ENCODE measurements at places on chromosomes 3 and 15.
A peak's percentile ranks its signal among the peaks of the same experiment; 100 is the strongest.

DNA sequence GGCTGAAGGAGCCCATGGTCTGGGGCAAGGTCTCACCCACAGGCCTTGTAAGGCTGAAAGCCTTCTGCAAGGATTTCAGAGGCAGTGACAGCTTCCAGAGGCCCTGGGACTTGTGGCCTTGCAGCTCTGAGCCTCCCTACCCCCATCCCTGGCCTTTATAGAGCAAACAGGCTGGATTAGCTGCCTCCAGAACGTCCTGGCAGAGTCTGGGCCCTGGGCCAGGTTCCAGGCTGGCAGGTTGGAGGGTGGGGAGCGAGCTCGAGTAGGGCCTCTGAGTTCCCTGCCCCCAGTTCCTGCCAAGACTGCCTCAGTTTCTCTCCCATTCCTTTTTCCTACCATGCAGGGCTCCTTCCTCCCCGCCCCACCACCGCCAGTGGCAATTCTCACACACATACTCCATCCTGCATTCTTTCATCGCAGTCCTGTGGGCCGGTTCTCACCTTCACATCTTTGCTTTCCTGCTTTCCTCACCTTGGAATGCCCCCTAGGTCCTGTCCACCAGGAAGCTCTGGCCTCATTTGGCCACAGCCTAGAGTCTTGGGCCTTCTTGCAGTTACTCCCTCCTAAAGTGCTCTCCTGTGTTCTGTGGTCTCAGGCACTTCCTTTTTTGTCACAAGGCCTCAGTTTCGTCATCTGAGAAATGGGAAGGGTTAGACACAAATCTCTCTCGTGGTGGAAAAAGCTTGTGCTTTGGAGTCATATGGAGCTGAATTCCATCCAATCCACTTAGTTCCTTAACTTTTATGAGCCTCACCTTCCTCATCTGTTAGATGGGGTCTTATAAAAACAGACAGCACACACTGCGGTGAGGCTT lies 2.7 kb downstream of the LMAN1L start:
- DNase-seq, result no peak

DNA sequence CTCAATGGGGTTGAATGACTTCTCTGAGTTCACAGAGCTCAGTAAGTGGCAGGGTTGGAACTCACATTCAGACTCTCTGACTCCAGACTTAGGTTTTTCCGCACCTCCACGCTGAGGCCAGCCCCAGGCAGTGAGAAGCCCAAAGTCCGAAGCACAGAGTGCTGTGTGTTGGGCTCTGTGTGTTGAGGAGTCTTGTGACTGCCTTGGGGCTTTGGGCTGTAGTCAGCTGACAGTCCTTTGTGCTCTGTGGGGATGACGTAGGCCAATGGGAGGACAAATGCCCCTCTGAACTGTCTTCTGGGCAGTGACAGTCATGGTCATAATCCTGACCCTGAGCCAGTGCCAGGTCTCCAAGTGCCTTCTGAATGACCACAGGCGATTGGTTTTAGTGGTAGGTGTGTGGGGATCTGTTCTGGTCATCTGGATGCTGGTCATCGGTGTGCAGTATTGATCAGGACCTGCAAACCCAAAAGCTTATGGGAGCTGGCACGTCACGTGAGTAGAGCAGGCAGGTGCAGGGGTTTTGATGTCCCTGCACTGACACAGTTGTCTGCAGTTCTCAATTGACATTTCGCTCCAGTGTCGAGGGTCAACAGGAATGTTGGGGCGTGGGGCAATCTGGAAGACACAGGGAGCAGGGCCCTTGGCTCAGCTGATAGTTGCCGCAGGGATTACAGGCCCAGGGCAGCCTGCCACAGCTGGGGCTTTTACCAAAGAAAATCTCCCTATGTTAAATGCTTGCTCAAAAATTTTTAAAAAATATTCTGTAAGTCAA lies 45.3 kb downstream of the CAPN3 start:
- peak; percentile 73 for DNase-seq

DNA sequence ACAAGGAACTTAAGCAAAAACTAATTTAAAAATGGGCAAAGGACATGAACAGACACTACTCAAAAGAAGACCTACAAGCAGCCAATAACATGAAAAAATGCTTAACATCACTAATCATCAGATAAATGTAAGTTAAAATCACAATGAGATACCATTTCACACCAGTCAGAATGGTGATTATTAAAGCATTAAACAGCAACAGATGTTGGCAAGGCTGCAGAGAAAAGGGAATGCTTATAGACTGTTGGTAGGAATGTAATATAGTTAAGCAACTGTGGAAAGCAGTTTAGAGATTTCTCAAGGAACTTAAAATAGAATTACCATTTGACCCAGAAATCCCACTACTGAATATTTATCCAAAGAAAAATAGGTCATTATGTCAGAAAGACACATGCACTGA lies 482.2 kb downstream of the SQOR start:
- DNase-seq, result no peak

GRCh38 chr15:35750051-35750450 lies 204.1 kb upstream of the DPH6 start:
- no peak for DNase-seq

DNA sequence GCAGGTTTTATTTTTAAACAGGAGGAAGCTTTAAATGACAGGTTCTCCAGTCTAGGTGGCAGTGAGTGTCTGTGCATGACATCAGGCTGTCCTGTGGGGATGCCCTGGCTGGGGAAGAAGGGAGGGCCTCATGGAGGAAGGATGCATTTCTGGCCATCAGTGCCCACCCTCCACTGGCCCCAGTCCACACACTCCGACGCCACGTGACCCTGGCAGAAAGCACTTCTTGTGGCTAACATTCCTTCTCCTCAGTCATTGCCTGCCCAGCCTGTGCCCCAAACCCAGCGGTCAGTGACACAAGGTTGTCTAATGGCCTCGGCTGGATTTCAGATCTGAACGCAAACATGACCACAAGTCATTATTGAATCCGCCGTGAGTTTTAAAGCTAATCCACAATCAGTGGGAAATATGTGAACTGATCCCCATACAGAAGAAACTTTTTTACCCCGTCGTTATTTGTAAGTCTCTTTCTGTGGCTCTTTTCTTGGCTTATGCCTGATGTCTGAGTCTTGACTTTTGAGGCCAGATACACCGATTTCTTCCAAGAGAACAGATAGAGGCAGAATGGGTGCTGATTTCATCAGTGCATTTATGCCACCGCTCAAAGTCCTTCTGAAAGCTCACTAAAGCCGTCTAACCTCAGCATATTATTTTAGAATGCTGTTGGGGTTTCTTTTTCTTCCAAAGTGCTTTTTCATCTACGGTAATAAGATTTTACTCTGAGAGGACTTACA lies 17.3 kb upstream of the LRRK1 start:
- DNase-seq, result peak; percentile 78

DNA sequence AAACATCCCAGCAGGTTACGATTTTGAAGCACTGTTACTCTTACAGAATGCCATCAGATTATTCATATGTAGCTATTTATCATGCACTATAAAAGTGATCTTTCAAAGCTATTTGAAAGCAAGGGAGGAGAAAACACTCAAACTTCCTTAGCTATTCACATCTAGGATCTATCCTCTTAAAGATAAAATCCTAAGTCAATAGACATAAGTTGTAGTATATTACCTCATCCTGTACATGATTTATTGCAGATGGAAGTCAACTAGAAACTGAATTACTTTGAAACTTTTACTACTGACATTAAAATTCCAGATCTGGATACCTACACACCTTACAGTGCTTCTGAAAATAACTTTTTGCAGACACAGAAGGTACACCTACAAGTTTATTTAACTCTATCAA lies 197.2 kb downstream of the MEIS2 start:
- DNase-seq, result no peak

DNA sequence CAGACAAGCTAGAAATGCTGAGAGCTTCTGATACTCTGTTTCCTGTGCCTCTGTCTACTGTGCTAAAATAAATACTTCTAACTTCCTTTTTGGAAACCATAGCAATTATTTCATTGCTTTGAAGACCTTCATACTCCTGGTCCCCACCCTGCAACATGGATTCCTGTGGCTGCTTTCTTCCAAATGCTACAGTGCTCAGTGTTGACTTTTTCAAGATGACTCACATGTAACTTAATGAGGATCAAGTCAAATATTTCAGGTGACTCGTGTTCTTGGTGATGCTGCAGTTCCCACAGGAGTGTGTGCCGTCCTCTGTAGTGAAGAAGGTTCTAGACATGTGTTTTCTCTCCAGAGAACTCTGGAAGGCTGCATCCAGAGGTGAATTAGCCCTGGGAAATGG lies 288.6 kb downstream of the CLSTN2 start:
- no peak for DNase-seq

- no peak for DNase-seq
These were observed 15.4 kb downstream of the COMMD2 start for GRCh38 chr3:149736953-149737205.

- DNase-seq, result no peak
These were observed 55.9 kb downstream of the C3orf20 start for GRCh38 chr3:14730703-14731382.
